ENCODE measurements at places on chromosomes 7 and 10.

DNA sequence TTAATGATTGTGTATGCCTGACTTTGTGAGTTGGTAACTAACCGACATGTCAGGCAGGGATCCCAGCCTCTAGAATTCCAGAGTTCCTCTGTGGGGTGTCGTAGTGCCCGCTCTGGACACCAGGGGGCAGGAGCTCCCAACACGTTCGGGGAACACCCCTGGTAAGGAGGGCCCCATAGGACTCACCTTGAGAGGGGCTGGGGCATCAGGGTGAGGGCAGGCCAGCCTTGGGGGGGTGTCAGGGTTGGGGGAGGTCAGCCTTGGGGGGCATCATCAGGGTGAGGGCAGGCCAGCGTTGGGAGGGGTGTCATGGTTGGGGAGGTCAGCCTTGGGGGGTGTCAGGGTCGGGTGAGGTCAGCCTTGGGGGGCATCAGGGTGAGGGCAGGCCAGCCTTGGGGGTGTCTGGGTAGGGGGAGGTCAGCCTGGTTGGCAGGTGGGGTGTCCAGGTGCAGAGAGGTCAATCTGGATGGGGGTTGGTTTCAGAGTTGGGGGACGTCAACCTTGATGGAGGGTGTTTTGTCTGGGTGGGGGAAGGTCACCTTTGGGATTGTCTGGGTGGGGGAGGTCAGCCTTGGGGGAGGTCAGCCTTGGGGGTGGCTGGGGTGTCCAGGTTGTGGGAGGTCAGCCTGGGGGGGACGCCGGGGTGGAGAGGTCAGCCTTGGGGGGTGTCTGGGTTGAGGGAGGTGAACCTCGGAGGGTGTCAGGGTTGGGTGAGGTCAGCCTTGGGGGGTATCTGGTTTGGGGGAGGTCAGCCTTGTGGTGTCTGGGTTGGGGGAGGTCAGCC, 45.6 kb upstream of the SUN1 start:
- DNase-seq = no peak

GRCh38 chr7:25877802-25878789, 273.9 kb upstream of the NFE2L3 start:
- no peak for DNase-seq

- DNase-seq = no peak
These were observed 55.6 kb upstream of the CAMK2B start for GRCh38 chr7:44380831-44381493.

DNA sequence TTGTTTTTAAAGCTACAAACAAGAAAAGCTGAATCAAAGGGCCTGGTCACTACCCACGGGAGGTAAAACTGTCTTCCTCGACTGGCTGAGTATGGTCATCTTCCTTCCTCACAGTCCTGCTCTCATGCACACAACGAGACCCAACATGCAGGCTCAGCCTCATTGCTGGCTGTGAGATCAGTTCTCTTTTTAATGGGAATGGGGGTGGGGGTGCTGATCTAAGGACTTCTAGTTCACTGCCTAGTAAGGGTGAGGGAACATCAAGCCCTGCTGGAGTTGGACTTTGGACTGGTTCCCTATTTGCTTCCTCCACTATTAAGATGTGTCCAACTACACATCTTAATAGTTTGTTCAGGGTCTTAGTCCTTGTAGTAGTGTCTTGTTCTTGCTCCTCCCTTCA, 48.2 kb downstream of the ABCB4 start:
- no peak for DNase-seq

DNA sequence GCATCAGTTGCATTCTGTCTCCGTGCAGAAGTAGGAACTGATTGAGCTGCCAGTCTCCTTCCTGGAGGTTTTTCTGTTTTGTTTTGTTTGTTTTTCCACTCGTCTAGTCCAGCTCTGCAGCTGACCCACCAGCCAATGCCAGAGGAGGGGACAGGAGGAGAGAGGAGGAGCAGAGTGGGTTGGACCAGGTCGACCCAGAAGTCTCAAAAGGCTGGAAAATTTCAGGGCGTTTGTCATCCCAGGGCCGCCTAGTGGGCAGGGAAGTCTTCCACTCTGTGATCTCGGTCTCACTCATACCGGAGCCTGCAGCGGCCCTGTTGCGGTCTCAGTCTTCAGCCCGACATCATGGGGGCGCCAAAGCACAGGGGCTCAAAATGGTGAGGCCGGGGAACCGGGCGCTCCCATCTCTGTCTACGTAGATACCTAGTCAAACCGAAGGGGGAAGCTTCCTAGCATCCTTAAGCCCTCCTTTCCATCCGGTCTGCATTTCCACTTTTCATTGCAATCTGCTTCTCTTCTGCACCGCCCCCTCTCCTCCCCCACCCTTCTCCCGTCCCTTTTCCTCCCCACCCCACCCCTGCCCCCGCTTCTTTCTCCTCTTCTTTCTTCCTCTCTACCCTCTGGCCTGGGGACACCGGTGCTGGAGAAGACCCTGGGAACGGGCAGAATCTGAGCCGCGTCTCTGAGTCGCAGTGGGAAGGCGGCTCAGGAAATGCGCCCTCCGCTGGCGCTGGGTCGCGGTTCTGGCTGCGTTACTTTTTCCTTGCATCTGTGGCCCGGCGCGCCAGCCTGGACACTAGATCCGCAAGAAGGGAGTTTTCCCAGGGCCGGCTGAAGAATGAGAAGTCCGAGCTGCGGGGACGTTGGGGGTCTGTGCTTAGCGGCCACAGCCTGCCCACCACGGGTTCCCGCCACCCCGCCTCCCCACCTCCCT, 16.2 kb upstream of the PAX2 start:
- DNase-seq = no peak

- DNase-seq = peak; percentile 16
These were observed 472.4 kb downstream of the TFEC start for GRCh38 chr7:115558161-115558560.

DNA sequence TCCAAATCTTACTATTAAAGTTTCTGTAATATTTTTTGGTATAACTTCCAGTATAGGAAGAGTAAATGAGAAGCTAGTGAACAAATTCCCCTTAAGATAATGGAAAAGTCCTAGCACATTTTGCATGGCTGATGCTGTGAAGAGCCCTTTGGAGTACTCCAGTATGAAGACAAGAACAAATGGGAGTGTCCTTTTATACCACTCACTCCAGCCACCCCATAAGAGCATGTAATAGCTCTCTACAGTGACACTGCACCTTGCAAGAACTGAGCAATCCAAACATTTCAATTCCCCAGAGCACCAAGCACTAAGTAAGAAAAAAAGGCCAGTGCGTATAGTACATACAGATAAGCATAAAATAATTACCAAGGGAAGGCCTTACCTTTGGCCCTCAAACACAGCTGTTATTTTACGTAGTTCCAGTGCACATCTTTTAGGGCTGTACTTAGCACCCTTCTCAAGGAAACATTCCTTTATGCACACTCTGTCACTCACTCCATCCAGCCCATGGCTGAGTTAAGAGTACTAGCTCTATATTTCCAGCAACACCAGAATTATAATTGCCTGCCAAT, 135.4 kb downstream of the ST7 start:
- no peak for DNase-seq

DNA sequence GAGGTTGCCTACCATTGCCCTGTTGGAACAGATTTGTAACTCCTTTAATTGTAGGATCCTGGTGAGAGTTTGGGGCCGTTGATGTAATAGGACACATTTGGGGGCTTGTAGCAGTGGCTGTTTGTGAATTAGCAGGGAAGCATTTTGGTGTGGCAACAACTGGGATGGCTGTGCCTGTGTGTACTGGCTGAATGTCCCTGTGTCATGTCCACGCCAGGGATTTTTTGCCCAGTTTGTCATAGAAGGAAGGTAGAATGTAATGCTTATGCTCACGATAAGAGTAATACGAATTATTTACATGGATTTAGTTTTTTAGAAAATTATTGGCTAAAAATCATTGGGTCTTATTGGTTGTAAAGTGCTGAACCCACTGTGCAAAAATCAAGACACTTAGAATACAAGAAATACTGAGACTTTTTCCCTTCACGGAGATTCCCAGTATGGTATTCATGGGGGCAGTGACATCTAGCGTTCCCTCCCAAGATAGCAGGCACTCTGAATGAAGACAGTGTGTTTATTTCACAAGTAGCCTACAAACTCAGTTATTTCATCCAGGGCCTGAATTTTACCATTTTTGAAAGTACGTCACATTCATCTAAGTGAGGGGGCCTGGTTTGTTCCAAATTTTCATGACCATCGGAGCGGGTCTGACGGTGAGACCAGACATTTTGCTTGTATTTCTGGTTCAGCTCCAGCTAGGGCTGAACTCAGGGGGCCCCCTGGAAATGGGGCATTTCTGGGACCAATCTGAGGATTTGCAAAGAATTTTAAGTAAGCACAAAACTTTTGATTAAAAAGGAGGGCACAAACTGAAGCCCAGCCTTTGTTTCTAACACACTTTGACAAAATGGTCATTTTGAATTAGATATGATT, 74.7 kb downstream of the CACNB2 start:
- peak; percentile 44 for DNase-seq

- no peak for DNase-seq
These were observed 18.2 kb downstream of the CCDC6 start for GRCh38 chr10:59887972-59888640.

DNA sequence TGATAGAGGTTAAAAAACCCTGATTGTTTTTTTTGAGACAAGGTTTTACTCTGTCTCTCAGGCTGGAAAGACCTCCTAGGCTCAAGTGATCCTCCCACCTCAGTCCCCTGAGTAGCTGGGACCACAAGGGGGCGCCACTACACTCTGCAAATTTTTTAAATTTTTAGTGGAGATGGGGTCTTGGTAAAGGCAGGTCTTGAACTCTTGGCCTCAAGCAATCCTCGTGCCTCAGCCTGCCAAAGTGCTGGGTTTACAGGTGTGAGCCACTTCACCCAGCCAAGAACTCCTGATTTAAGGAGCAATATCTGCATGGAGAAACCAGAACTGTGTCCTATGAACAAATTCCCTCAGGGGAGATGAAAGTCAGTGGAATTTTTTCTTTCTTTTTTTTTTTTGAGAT, 7.3 kb upstream of the KLHDC10 start:
- DNase-seq = peak; percentile 21

DNA sequence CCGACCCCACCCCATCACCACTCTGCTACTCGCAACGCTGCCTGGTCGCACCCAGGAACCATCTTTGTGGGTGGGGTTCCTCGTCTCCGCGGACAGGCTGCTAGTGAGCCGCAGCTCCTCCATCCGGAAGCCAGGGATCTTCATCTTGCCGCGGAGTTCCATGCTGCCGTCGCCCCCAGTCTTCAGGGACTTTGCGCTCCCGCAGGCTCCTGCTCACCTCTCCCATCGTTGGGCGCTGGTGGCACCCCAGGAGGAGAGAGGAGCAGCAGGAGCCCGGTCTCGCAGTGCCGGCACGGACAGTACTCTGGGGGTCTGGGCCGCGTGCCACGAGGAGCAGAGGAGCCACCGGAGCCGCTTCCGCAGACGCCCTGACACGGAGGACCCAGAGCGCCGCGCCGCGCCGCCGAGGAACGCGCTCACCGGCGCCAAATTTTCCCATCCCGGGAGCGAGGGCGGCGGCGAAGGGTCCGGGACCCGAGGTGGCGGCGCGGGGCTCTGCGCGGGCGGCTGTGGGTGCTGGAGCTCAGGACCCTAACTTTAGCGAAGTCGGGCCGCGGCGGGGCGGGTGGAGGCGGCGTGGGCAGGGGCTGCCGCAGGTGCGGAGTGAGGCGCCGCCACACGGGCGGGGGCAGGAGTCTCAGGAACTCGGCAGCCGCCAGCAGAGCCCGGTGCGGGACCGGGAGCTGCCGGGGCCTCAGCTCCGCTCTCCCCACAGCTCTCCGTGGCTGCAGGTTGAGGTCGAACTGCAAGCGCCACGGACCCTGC, 750.1 kb upstream of the SORCS1 start:
- DNase-seq = no peak

GRCh38 chr10:6124666-6125065, 35.8 kb downstream of the RBM17 start:
- no peak for DNase-seq

GRCh38 chr7:151320263-151320845, 21.3 kb upstream of the NUB1 start:
- DNase-seq = no peak

DNA sequence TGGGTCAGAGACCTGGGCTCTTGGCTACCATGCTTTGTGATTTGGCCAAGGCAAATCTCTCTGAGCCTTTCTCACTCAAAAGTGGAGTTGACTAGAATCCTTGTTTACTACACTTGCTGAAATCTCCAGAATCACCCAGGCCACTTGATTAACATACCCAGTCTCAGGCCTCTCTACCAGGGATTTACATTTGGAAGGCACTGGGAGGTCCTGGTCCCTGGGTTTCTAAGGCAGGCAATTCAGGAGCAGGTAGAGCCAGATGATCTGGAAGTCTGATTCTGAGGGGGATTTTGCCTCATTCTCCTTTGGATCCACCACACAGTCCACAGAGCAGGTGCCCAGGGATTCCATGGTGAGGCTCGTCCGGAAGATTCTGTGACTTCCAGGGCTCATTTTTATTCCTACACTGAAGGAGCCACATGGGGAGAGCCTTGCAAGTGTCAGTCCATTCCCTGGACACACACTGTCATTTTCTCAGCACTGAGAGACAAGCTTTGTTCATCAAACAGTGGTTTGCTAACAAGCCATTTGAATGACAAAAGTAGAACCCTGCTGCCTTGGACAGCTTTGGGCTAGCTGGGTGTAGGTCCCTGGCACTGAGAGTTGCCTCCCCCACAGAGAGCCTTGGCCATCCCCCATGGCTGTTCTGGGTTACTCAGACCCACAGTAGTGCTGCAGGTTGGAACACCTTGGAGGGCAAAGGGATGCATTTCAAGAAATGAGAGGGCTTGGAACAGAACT, 74.2 kb downstream of the NOC3L start:
- DNase-seq = no peak

- DNase-seq = no peak
These were observed 4.0 kb downstream of the CREM start for GRCh38 chr10:35130663-35131062.

GRCh38 chr10:3728563-3728962, 56.4 kb downstream of the KLF6 start:
- DNase-seq = no peak

- no peak for DNase-seq
These were observed 219.7 kb upstream of the ZMIZ1 start for GRCh38 chr10:78849115-78849514.

- no peak for DNase-seq
These were observed 608 bp downstream of the ACHE start for GRCh38 chr7:100894860-100895700.

DNA sequence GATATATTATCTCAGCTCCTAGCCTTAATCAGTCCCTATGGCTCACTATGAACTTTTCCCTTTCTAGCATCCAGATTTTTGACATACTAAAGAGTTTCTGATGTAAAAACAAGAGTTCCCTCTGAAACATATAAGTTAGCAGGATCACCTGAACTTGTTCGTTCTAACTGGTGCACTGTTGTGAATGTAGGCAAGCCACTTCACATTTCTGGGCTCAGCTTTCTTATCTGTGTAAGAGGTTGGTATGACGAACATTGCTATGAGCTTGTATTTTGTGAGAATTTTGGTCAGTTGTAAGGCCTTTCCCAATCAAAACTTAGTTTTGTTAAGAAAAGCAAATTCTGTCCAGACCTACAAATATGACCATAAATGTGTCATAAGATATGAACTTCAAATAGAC, 46.1 kb downstream of the MAGI2 start:
- DNase-seq = no peak

GRCh38 chr7:12146813-12147212, 64.3 kb upstream of the TMEM106B start:
- DNase-seq = no peak

- DNase-seq = no peak
These were observed 22.0 kb downstream of the TMEM176B start for GRCh38 chr7:150778014-150778737.
